Neural crest cell (in vitro differentiated cells): ENCODE measurements at places on chromosomes 11 and 22.

GRCh38 chr11:43693069-43693468, 12.5 kb downstream of the HSD17B12 start:
- no peak for DNase-seq

DNA sequence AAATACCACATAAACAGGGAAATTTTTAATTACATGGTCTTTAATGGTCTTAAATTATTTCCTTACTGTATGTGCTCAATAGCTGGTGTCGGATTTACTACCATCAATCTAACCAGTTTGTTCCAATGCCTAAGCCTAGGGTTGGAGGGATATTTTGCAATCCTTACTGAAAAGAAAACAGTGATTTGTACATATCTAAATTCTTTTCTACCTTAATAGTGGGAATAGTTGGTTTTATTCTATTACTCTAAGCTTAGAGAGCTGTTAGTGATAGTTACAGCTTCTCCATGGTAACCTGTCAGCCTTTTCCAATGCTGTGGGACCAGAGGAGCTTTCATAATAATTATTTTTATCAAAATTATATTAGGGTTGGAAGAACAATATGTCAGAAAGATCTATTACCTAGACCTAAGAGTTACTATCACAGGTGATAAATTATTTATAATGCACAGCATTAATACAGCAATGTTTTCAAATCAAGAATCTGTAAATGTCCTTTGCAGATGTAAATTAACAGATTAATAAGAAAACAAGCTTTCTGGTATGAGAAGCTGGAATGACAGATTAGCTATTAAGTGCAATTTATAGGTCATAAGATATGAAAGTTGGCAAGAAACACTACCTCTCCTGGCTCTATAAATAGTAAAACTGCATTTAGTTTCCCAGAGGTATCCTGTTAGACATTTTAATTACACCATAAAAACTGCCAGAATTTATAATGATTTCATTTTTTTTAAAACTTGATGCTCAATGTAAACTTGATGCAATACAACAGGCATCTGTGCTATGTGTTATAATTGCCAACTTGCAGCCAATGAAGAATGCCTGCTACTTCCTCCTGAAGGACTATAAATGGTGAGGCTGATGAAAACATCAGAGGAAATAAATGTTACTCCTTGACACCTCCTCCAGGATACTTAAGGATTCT, 262.0 kb upstream of the PITPNB start:
- DNase-seq: no peak

DNA sequence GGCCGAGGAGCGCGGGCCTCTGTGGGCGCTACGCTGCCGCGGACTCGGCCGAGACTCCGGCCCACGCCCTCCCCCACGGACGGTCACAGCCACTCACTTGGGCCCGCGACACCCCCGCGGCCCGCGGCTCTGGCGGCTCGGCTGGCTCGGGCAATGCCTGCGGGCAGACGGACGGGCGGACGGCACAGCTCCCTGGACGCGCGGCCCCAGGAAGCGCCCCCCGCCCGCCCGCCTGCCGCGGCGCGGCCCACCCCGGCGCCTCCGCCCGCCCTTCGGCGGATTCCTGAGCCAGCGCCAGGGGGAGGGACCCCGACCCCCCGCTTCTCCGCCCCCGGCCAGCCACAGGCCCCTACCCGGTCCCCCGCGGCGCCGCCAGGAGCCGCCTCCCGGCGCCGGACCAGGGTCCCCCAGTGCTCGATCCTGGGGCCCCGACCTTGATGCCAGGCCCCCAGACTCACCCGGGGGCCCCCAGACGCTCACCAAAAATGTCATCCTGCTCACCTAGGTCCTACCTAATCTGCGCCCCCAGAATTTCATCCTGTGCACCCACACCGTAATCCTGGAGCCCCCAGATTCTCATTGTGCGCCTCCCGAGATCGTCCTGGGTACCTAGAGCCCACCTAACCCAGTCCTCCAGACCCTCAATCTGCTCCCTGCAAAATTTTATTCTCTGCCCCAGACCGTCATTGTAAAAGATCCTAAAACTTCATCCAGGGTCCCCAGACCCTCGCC, at the start of gene EFEMP2:
Gene EFEMP2 (minus strand): TSS at position 215 of the 732 bp plus-strand sequence. CDS start 446 bp downstream, outside the sequence.
- no peak for DNase-seq

DNA sequence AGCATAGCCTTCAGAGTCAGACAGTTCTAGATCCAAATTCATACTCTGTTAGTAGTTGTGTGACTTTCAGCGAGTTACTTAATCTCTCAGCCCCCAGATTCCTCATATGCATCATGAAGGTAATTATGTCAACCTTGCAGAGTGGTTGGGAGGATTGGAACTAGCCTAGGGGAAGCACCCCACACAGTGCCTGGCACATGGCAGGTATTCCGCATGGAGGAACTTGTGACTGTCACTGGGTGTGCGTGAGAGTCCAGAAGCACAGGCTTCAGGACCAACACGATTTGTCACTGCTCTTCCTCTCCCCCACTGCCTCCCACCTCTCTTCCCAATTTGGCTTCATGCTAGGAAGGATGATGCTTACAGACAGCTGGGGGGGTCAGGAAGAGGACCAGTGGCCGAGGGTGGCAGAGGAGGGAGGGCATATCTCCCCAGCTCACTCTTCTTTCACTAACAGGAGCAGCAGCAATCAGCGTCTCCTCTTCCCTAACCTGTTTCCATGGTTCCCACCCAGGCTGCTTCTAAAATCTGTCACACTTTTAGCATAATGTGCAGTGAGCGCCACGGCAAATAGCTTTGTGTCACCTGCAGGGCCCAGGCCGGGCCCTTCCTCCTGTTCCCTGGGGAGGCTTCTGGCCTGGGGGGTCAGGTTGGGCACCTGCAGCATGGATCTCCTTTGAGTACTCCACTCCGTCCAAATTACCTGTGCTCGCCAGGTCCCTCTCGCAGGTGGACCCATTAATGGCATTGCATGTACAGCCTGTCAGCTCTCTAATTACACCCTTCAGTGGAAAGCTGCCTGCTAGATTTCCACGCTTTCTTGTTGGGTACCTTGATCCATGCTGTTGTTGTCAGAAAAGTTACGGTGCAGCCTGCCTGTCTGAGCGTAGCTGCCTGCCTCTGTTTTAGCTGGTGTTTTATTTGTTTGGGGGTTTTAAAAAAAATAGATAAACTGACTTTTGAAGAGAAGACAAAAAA, 400.4 kb downstream of the NXPE2 start:
- DNase-seq: no peak

GRCh38 chr22:30209642-30210041, 36.9 kb downstream of the LIF start:
- no peak for DNase-seq

DNA sequence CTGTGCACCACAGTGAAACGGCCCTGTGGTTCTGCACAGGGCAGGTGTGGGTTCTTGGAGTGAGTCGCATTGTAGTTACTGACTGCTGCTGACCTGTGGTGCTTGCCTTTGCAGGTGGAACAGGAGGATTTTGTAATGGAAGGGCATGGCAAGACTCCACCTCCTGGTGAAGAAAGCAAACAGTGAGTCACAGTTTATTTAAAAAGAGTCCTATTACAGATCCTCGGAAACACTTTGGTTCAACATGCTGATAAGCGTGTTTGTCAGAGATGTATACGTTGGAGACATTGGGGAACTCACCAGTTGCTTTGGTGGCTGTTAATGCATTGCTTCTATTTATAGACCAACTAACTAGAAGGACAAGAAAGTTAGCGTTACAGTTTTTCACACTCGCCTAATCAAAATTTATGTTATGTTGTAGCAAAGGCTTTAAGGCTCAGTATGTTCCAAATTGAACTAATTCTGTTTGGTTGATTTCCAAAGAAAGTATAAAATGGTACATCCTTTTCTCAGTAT, 21.7 kb upstream of the TNRC6B start:
- no peak for DNase-seq

GRCh38 chr11:128865490-128865889, 1.6 kb downstream of the KCNJ1 start:
- DNase-seq: no peak
